ENCODE measurements at places on chromosomes 13 and 19. TPM values are rescaled to one million over a fixed set of nuclear protein-coding genes. Genes with fewer than 3 reads are reported as not detected.
A peak's percentile ranks its signal among the peaks of the same experiment; 100 is the strongest.

DNA sequence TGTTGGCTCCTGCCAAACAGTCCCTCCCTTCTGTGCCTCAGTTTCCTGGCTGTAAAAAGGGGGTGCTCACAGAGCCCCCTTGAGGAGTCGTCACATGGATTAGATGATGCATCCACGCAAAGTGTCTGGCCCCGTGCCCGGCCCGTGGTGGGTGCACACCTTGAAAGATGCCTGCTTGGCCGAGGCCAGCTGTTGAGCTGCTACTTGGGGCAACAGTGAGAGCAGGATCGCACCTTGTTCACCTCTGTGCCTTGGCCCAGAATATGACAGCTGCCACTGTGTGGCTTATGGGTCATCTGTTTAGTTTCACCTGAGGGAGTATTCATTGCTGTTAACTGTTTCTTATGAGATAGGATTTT, 17.7 kb downstream of the CRTC1 start:
- ATAC-seq = no peak

- ATAC-seq = peak; percentile 50
These were observed 66.9 kb downstream of the MIPEP start for GRCh38 chr13:23822252-23822824.

DNA sequence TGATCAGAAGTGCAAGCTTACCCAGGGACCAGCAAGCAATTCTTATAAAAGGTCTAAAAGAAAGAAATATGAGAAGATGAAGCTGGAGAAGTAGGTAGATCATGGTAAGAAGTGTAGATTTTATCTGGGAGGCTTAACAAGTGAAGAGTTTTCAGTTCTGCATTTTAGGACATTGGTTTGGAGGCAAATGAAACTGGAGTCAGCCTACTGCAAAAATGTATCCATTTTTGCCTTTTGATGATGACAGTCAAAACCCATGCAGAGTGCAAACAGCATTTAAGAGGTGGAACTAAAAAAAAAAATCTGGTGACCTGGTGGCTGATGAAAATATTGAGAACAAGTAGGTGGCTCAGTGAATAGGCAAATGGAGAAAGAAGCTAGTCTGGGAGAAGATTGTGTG, 216.9 kb downstream of the DNAJC15 start:
- ATAC-seq = no peak

- no peak for ATAC-seq
These were observed 174.2 kb upstream of the DACH1 start for GRCh38 chr13:72041165-72041564.

Gene PCDH17
- 2.1 TPM for total RNA-seq

Gene TJP3
- 40.9 TPM for total RNA-seq

Gene KCTD4
- total RNA-seq = not detected

Gene ELSPBP1
- not detected for total RNA-seq

Gene ZNF491
- 0.20 TPM for total RNA-seq

Gene FARP1
- total RNA-seq = 6.2 TPM
